ENCODE measurements at places on chromosomes 7 and 10. TPM values are rescaled to one million over a fixed set of nuclear protein-coding genes. Genes with fewer than 3 reads are reported as not detected.

The BCCIP gene
- 103 TPM for total RNA-seq

The FAM200A gene
- total RNA-seq = 5.8 TPM

The PPA1 gene
- total RNA-seq = 224 TPM

The PIP gene
- total RNA-seq = 0.16 TPM

The CALHM3 gene
- total RNA-seq = 0.35 TPM

The FGL2 gene
- not detected for total RNA-seq

The CHAT gene
- total RNA-seq = not detected

The GJD4 gene
- total RNA-seq = not detected

The TRIM50 gene
- not detected for total RNA-seq

The BHLHA15 gene
- 0.61 TPM for total RNA-seq

The EPO gene
- not detected for total RNA-seq

The RTKN2 gene
- total RNA-seq = 0.83 TPM
